ENCODE measurements at places on chromosomes 12 and 14. TPM values are rescaled to one million over a fixed set of nuclear protein-coding genes. Genes with fewer than 3 reads are reported as not detected.
A peak's percentile ranks its signal among the peaks of the same experiment; 100 is the strongest.

LRRC10 gene
- total RNA-seq, result not detected

ADAM21 gene
- 0.08 TPM for total RNA-seq

BEST3 gene
- 0.67 TPM for total RNA-seq

CRIP1 gene
- total RNA-seq, result 1,056 TPM

- no peak for DNase-seq
- no peak overlapping the region for H3K27ac ChIP-seq
- H3K27me3 ChIP-seq, result no peaks in the 10 kb centered on the region
- no peak overlapping the region for H3K4me3 ChIP-seq
These were observed 58.7 kb downstream of the SUSD6 start for GRCh38 chr14:69670093-69670492.

GRCh38 chr12:32532422-32532821 is 133.1 kb downstream of the FGD4 start:
- H3K4me1 ChIP-seq, result peaks cover 15% of the 10 kb centered on the region
- no peak overlapping the region for H3K27ac ChIP-seq
- no peak for DNase-seq
- no peak overlapping the region for H3K4me3 ChIP-seq
- H3K27me3 ChIP-seq, result no peaks in the 10 kb centered on the region

DNA sequence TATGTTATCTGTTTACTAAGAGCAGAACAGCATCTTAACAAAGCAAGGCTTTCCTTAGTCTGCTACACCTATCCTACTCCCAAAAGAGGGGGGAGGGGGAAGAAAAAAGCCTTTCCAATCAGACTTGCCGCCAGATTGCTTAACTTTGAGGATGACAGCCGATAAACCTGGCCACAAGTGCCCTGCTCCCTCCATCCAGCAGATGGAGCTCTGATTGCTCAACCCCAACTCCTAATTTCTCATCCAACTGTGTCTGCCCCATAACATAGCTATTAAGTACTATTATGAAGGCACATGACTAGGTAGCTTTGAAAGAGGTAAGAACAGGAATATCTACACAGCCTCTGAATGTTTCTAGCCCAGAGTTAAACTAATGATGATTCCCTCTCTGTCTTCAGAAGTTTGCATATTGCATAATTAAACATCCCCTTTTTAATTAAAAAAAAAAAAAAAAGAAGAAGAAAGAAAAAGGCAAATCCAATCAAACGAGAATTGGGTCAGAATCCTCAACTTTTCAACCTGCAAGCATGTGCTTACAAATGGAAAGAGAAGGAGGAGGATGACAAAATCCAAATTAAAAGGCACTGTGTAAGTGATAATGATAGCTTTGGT is 247.4 kb downstream of the GALC start:
- H3K36me3 ChIP-seq, result no peaks in the 10 kb centered on the region
- no peaks in the 10 kb centered on the region for H3K4me1 ChIP-seq
- no peak overlapping the region for H3K27ac ChIP-seq
- peak; percentile 38 for DNase-seq
- H3K4me3 ChIP-seq, result no peak overlapping the region

DNA sequence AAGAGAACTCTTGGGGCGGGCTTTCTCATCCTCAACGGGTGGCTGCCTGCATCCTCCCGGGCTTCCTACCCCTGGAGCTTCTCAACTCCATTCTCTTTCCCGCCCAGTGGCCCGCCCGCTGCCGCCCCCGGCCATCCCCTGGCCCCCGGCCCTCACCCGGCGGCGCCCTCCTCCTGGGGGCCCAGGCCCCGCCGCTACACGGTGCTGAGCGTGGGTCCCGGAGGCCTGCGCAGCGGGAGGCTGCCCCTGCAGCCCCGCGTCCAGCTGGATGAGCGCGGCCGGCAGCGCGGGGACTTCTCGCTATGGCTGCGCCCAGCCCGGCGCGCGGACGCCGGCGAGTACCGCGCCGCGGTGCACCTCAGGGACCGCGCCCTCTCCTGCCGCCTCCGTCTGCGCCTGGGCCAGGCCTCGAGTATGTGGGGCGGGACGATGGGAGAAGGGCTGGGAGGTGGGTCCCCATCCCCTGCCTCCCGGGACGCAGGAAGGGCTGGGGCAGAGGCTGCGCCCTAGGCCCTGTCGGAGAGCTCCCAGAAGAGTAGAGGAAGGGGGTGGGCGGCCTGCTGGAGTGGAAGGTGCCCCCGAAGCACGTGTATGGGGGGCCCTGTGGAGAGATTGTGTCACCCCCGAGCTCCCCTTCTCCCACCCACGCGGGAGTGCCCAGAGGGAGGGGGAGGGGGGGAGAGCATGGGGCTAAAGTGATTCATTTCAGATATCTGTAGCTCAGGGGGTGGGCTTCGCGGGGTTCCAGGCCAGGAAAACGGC is 1.5 kb downstream of the LAG3 start:
- no peaks in the 10 kb centered on the region for H3K27me3 ChIP-seq
- no peaks in the 10 kb centered on the region for H3K36me3 ChIP-seq
- peaks cover 26% of the 10 kb centered on the region for H3K4me1 ChIP-seq
- no peak overlapping the region for H3K4me3 ChIP-seq

DNA sequence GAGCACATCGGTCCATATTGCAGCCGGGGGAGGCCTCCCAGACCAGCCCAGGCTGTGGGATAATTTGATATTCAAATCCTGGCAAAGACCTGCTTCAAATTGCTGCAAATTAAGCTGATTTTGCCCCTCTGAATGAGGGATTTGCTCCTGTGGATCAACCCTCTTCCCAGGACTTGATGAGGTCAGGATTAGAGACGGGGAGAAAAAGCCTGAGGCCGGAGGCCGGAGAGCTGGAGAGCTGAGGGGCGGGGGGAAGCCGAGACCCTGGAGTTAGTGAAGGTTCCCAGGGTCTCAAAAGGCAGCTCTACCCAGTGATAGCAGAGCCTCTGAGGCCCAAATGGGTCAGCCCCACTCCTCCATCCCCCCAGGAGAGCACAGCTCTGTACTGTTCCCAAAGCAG is 17.5 kb upstream of the VSX2 start:
- H3K27me3 ChIP-seq, result no peaks in the 10 kb centered on the region
- no peak for DNase-seq
- no peaks in the 10 kb centered on the region for H3K4me1 ChIP-seq
- H3K36me3 ChIP-seq, result no peaks in the 10 kb centered on the region

GRCh38 chr12:95282266-95282665 is 64.7 kb downstream of the VEZT start:
- no peak overlapping the region for H3K4me3 ChIP-seq
- no peak for DNase-seq
- H3K27me3 ChIP-seq, result no peaks in the 10 kb centered on the region
- no peaks in the 10 kb centered on the region for H3K4me1 ChIP-seq

DNA sequence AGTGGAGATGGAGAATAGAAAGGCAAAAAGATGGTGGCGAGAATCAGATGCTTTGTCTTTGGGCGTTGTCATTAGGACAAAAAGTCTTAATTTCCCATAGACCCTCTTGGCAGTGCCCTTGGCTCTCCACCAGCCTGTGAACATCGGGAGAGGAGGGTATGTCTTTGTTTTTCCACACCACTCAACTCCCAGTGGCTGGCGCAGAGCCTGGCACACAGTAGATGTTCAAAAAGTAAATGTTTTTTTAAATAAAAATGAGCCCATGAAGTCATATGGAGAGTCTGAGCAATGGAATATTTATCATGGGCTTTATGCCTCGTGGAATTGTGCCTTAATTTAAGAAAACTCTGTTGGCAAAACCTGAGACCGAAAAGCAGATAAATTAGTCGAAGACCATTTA is 90.4 kb downstream of the SRGAP1 start:
- no peak for DNase-seq
- H3K27me3 ChIP-seq, result no peaks in the 10 kb centered on the region
- no peaks in the 10 kb centered on the region for H3K36me3 ChIP-seq
- H3K27ac ChIP-seq, result peak overlapping the region; percentile 35
- no peaks in the 10 kb centered on the region for H3K4me1 ChIP-seq
- H3K4me3 ChIP-seq, result no peak overlapping the region

GRCh38 chr14:99589031-99589441 is 15.0 kb downstream of the CCDC85C start:
- H3K27me3 ChIP-seq, result no peaks in the 10 kb centered on the region
- peaks cover 60% of the 10 kb centered on the region for H3K4me1 ChIP-seq
- peak overlapping the region; percentile 66 for H3K27ac ChIP-seq
- DNase-seq, result no peak
- H3K36me3 ChIP-seq, result no peaks in the 10 kb centered on the region
- H3K4me3 ChIP-seq, result no peak overlapping the region

- H3K4me1 ChIP-seq, result no peaks in the 10 kb centered on the region
- DNase-seq, result peak; percentile 5
- no peak overlapping the region for H3K27ac ChIP-seq
- no peaks in the 10 kb centered on the region for H3K36me3 ChIP-seq
These were observed 170.7 kb downstream of the ESRRB start for GRCh38 chr14:76546426-76547221.

All from Panc1 (cell line).